Activated CD4-positive, alpha-beta T cell treated with anti-CD3 and anti-CD28 coated beads, Interleukin-2, amount 50 U/mL, for 16 hours (primary cell): ENCODE measurements at places on chromosomes 3 and 15.

DNA sequence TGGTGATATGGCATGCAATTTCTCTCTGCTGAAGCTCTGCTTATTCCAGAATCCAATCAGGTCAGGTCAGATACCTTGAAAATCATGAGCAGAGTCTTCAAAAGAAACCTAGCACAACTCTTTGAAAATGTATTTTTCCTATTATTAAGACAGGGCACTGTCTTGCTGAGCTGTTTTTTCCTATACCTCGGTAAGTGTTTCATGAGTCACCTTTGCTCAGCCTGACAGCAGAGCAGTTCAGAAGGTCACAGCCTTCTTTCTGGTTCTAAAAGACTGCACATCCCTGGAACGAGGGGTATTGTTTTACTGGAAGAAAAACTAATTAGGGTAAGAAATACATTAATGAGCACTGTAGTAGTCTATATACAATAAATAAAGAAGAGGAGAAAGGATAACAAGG, 422.0 kb downstream of the SOX2 start:
- DNase-seq, result no peak

DNA sequence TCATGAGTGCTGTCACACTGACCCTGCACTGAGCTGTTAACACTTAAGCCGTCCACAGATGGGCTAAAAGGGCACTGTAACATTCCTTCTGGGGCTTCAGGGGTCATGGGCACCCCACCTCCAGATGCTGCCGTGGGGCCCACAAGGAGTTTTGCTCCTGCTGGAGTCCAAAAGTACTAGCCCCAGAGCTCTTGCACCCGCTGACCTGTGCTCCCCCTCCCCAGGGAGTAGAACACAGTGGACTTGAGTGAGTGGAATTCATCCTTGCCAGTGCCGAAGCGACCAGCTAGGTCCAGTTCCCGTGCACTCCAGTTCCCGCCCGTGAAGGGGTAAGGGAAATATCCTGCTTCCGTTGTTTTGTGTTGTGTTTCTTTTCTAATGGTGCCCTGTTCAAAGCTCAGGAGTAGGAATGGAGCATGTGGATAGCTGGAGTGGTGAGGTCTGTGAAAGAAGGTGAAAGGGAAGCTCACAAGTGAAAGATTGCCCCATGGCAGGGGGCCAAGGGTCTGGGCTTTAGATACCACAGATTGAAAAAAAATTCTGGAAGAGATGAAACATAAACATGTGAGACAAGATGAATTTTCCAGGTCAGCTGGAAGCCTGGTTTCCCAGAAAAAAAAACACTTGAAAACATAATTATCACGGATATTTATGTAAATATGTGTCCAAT, 36.6 kb downstream of the SLCO2A1 start:
- no peak for DNase-seq

DNA sequence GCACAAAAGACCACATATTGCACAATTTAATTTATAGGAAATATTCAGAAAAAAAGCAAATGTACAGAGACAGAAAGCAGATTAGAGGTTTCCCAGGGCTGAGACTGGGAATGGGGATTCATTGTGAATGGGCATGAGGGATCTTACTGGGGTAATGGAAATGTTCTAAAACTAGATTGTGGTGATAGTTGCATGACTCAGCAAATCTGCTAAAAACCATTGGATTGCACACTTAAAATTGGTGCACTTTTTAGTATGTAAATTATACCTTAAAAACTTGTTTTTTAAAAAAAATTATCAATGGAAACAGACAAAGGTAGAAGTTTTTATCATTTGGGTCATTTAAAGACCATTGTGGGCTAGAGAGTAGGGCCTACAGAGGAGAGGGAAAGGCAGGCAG, 230.6 kb downstream of the IL5RA start:
- no peak for DNase-seq

GRCh38 chr3:115228266-115228665, 81.2 kb upstream of the ZBTB20 start:
- no peak for DNase-seq

- peak; percentile 17 for DNase-seq
Measured at GRCh38 chr3:195904368-195904767, 4.0 kb downstream of the TNK2 start.

GRCh38 chr3:160224256-160224655, 966 bp upstream of the C3orf80 start:
- no peak for DNase-seq
